ENCODE measurements at places on chromosomes 2 and 18.
A peak's percentile ranks its signal among the peaks of the same experiment; 100 is the strongest.

DNA sequence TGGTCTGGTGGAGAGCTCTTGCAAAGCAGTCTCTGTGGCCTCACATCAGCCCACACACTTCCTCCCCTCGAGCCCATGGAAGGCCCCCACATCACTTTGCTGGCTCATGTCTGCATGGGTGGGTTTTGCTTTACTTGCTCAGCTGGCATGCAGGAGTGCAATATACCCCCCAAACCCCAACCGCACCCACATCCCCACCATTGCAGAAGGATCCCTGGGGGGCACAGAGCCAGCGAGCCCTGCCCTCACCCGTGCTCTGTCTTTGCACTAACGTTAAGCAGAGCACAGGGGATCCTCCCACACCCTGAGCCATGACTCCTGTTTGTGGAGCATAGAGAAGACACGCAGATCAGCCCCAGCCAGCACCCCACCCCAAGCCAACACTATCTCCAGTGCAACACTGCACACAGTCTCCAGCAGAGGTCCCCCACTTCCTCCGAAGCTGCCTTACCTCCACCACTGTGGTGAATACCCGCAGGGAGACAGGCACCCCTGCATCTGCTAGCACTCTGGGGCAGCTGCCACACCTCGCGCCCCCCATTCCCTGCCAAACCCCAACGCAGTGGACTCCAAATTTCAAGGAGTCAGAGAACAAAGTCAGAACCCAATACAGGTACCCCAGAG, 177.8 kb upstream of the RGPD4 start:
- DNase-seq = no peak

- DNase-seq = no peak
These were observed 23.7 kb upstream of the IMPA2 start for GRCh38 chr18:11957636-11958035.

DNA sequence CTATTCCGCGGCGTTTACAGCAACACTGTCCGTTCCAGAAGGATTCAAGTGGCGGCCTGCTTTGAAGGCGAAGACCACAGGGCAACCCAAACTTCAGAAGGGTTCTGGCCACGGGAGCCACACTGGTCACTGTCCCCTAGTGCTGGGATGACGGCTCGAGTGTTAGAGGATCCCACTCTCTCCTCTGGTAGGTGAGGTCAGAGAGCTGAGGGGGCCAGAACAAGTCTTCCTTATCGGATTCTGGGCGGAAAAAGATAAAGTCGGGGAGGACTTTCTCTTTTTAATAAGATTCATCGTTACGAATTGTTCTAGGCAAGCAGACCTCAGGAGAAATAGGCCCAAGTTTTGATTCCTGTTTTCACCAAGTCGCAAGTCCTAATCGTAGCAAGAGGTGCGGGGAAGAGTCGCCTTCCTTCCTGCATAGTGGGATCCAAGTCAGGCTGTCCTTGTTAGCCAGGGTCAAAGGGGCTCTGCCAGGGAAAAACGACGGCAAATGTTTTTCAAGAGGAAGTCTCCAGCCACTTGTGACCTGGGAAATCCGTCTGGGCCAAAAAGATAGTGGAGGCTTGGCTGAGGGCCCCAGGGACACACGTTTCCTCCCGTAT, 864 bp upstream of the MYL12A start:
- DNase-seq = peak; percentile 29

GRCh38 chr2:144654523-144654922, 134.6 kb upstream of the ZEB2 start:
- no peak for DNase-seq

- DNase-seq = peak; percentile 51
These were observed 308.8 kb upstream of the FIGN start for GRCh38 chr2:164044622-164045021.
